ENCODE measurements at places on chromosomes 6 and 20.

DNA sequence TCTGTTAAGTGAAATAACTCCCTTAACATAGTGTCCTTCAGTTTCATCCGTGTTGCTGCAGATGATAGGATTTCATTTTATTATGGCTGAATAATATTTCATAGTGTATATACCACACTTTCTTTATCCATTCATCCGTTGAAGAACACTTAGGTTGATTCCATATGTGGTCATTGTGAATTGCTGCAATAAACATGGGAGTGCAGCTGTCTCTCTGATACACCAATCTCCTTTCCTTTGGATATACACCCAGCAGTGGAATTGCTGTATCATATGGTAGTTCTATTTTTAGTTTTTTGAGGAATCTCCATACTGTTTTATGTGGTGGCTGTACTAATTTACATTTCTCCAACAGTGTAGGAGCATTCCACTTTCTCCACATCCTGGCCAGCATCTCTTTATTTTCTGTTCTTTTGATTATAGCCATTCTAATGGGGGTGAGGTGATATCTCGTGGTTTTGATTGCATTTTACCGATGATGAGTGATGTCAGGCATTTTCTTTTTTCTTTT, 193.2 kb downstream of the SLC16A10 start:
- no peak for DNase-seq

DNA sequence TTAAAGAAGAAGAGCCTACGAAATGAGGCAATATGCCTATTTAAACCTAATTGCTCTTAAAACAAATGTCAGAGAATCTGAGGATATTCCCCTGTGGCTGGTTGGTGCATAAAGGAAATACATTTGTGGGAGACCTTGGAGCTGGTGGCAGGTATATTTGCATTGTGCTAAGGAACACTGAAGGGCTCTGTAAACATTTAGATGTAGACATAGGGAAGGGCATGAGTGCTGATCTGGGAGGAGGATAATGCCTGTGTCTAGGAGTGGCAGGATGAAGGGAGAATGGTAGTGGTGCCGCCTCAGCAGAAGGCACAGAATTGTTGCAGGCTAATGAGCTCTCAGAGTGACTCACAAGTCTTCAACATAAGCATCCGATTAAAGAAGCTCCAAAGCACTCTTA, 85.8 kb downstream of the CD164 start:
- DNase-seq = no peak

GRCh38 chr6:68126089-68126749, 508.9 kb upstream of the ADGRB3 start:
- no peak for DNase-seq

DNA sequence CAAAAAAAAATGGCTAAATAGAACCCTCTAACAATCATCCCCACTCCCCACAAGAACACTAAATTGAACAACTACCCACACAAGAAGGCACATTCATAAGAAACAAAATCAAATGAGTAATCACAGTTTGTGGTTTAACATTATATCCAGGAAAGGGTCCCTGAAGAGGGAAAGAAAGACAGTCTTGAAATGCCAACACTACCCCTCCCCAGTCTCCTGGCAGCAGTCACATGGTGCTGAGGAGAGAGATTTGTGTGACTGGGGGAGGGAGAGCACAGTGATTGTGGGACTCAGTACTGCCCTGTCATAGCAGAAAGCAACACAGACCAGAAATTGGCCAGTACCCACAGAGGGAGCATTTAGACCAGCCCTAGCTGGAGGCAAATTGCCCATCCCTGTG, 443.7 kb upstream of the BTBD3 start:
- no peak for DNase-seq

- no peak for DNase-seq
These were observed 157.3 kb downstream of the TBXT start for GRCh38 chr6:166010136-166010960.

DNA sequence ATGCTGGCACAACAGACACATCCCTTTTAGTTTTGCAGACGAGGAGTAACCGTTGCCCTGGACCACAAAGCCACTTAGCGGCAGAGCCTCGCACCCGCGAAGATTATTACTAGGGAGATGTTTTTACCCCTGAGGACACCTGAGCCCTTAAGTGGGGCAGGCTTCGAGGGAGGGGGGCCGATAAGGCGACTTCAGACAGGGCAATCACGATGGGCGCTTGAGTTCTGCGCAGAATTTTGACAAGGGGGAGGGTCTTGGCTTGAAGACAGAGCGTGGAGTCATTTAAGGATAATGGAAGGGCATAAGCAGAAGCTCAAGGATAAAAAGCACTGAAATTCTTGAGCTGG, 650 bp upstream of the TTK start:
- no peak for DNase-seq

- peak; percentile 27 for DNase-seq
These were observed 31.0 kb upstream of the EZR start for GRCh38 chr6:158849899-158850806.

GRCh38 chr6:82237013-82237412, 10.5 kb downstream of the IBTK start:
- no peak for DNase-seq

DNA sequence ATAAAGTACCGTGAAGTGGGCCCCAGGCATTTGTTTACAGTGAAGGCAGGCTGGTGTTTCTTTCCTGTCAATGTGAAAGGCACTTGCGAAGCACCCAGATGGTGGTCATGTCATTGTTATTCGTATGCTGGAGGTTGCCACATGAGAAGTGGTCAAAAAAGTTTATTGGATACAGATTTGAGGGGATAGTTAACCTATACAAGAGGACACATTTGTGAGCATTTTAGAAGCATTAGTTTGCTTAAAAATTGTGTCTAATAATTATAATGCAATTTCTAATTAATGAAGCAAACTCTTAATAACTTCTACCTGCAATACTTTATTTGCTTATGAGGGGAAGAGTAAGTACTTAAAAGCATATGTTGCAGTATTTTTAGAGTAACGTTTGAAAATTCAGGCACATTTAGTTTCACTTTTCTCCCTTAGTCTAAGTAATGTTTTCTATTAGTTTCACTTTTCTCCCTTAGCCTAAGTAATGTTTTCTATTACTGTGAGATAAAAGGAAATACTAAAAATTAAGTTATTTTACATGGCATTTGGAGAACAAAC, 120.7 kb upstream of the CLDN20 start:
- DNase-seq = no peak

DNA sequence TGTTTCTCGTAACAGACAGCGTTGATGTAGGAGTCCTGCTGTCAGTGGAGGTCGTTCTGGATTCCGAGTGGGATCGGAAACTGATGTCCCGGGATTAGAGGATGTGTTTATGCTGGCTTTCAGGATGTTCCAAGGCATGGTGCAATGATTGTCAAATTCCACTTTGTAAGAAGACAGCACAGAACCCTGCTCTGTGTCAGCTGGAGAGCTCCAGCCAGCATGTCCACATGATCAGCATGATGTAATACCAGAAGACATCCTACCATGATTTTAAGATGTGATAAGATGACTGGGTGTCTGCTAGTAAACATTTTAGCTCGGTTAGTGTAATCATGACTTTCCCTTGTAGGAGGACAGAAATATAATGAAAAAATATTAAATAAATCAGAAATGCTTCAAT, 20.3 kb downstream of the ENPP1 start:
- no peak for DNase-seq

DNA sequence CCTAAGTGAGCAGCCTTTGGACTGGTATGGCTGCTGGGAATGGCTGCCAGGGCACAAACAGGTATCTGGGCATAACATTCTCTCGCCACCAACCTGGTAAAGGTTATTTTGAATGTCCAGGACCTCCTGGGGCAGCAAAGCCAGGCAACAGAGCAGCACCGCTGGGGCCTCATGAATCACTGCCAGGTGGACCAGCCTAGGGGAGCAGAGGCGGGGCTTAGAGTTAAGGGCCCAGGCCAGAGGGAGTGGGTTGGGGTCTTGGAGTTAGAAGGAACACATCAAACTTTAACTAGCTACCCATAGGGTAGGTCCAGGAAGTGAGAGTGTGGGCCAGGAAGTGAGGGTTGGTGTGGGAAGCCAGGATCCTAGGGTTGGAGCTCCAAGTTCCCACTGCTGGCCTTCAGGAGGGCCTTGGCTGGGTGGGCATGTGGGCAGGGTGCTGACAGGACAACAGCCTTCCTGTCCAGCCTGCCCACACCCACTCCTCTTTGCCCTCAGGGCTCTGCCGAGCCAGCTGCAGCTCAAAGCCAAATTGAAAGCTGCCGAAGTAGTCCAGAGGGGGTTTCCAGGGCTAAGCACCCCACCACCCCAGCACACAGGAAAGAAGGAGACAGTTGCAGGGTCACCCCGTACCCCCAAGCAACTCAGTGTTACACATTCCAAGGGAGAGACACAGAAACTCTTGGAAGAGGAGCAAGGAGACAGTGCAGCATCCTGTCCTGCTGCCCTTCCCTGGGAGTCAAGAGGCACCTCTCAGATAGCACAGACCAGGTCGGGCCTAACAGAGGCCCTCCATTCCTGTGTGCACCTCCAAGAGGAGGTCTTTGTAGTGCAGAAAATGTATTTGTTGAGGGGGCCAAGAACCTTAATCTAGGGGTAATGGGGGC, 2.6 kb downstream of the NFKBIE start:
- DNase-seq = no peak

DNA sequence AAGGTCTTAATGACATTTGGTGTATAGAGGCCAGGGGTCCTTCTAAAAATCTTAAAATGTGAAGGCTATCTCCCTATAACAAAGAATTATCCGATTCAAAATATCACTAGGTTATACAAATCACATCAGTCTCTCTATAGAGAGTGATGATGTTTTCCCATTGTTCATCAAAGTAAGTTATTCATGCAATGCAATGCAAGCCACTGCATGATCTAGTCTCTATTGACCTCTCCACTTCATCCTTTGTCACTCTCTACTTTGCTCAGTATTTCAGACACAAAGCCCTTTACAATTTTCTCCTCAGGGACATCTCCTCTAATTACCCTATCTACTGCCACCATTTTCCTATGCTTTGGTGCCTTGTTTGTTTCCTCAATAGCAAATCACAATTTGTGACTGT, 628.0 kb downstream of the HTR1B start:
- DNase-seq = no peak

- DNase-seq = no peak
These were observed 19.2 kb downstream of the BLTP3A start for GRCh38 chr6:34810936-34811632.

- DNase-seq = no peak
These were observed 54.9 kb downstream of the TCP11 start for GRCh38 chr6:35086282-35086632.

DNA sequence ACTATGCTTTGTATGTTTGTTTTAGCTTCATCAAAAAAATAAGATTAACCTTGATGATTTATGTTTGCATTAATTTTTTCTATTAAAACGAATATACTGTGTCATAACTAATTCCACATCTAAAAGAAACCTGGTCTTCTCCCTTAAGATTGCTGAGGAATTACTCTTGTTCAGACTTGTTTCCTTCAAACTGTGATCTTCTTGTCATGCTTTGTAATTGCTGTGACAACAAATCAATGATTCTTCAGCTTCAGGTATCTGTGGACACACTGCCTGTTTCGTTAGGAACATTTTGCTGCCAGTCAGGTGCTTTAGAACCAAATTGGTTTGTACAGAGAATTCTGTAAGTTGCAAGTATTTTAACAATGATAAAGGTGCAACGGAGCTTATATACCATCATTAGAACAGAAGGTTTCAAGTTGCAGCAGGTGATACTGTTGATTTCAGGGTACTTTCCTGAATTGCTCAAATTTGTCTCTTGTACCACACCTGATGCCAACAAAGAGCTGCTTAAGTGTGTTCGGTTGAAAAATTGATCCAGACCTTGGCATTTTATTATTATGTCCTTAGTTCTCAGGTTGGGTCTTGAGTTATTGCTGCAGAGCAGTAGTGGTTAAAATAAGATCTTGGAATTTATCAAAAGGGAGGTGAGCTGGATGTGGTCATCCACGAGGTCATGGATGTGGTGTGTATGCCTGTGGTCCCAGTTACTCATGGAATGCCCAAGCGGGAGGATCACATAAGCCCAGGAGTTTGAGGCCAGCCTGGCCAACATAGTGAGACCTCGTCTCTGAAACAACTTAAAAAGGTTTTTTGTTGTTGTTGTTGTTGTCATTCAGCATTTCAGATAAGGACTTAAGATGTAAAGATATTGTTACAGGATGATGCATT, 19.5 kb downstream of the SYTL3 start:
- no peak for DNase-seq

- DNase-seq = no peak
These were observed 95.3 kb upstream of the MAN1A1 start for GRCh38 chr6:119444642-119445557.

DNA sequence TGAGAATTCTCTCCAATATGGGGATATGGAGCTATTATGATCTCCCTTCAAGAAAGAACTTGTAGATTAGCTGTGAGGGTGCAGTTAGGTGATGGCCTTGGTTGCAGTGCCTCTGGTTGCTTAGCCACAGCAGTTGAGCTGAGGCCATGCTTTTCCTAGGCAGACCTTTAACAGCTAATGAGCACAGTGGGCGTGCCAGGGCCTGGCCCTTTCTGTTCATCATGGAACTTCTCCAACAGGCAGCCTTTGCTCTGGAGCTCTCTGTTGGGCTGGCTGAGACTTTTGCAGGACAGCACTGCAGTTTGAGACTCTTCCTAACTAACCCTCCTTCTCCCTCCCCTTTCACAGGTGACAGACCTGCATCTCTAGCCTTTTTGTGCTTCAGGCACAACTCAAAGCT, 39.7 kb upstream of the TMEM170B start:
- no peak for DNase-seq

GRCh38 chr6:15504040-15504495, 158.8 kb downstream of the DTNBP1 start:
- DNase-seq = no peak

DNA sequence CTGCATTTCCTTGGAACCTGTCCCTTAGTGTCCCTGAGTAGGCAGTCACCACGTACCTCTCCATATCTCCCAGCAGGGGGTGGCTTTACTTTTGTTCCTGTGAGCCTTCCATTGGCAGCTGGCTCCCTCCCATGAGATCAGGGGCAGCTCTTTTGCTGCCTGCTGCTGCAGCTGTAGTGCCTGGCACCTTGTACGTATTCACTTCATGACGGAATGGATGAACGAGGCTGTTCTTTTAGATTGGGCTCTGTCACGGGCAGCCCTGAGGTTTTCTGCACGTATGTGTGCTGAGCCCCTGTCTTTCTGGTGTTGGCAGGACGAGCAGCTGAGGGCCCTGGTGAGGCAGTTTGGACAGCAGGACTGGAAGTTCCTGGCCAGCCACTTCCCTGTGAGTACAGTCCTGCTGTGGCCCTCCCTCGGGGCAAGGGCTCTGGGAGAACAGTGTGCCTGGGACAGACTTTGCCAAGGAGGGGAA, 14.6 kb downstream of the MYBL2 start:
- DNase-seq = no peak

GRCh38 chr6:99132026-99132635, 184.4 kb upstream of the FBXL4 start:
- no peak for DNase-seq

DNA sequence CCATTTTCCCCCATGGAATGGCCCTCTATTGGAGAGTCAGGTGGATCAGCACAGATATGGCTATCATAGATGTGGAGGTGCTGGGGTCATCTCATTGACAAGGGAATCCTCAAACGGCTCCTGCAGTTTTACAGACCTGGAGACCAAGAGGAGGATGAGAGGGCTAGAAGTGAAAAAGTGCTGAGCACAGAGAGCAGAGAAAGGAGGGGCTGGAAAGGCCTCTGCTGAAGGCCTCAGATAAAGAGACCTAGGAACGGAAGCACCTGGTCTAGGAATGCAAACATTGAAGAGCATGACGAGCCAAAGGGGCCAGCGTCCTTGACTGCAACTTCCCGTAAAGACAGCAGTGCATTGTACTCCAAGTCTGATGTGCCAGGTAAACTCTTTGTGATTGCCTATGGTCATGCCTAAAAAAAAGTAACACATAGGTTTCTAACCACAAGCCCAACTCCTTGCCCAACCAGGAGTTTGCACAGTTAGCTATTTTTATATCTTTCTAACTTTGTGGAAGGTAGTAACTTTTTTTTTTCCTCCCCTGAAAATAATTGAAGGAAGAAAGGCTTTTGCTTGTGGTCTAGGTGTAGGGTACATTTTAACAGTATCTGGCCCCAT, 15.2 kb downstream of the RSPH4A start:
- no peak for DNase-seq
